ENCODE measurements at places on chromosomes 7 and 10. TPM values are rescaled to one million over a fixed set of nuclear protein-coding genes. Genes with fewer than 3 reads are reported as not detected.

DNA sequence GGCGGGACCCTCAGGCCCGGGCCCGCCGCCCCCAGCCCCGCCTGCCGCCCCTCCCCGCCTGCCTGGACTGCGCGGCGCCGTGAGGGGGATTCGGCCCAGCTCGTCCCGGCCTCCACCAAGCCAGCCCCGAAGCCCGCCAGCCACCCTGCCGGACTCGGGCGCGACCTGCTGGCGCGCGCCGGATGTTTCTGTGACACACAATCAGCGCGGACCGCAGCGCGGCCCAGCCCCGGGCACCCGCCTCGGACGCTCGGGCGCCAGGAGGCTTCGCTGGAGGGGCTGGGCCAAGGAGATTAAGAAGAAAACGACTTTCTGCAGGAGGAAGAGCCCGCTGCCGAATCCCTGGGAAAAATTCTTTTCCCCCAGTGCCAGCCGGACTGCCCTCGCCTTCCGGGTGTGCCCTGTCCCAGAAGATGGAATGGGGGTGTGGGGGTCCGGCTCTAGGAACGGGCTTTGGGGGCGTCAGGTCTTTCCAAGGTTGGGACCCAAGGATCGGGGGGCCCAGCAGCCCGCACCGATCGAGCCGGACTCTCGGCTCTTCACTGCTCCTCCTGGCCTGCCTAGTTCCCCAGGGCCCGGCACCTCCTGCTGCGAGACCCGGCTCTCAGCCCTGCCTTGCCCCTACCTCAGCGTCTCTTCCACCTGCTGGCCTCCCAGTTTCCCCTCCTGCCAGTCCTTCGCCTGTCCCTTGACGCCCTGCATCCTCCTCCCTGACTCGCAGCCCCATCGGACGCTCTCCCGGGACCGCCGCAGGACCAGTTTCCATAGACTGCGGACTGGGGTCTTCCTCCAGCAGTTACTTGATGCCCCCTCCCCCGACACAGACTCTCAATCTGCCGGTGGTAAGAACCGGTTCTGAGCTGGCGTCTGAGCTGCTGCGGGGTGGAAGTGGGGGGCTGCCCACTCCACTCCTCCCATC lies 82.7 kb downstream of the PAX2 start:
- peak; percentile 91 for DNase-seq

- DNase-seq, result no peak
These were observed 282.5 kb downstream of the GALNT17 start for GRCh38 chr7:71414490-71414889.

GRCh38 chr7:151309311-151309710 lies 32.3 kb upstream of the NUB1 start:
- no peak for DNase-seq

DNA sequence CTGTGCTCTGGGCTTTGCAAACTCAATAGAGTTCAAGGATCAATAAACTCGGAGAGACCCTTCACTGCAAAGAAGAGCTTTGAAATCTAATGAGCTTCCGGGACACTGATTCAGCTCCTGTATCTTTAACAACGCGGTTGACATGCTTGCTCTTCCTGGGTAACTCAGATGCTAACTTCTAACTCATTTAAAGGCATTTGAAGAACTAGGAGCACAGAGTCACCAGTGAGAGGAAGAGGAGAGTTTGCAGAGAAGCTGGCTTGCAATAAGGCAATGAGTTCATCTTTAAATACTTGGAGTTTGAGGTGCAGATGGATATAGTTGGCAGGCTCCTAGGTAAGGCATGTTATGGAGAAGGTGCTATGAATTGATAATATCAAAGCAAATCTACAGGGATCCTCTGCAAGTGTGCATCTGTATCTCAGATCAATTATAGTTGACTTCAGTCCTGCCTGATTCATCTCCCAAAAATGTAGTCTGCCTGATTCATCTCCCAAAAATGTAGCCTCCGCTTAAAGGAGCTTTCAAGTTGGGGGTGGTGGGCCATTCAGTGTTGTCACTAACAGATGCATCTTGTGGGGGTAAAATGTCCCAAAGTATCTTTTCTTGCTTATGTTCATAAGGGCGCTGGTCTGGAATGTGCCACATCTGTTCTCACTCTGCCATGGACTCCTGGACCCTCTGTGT lies 182.5 kb upstream of the PRSS58 start:
- no peak for DNase-seq

- no peak for DNase-seq
These were observed 39.8 kb upstream of the TRIM8 start for GRCh38 chr10:102604439-102604841.

- DNase-seq, result no peak
These were observed 243.6 kb downstream of the PTPRN2 start for GRCh38 chr7:158343936-158344455.

GRCh38 chr7:143416565-143417149 lies 8.0 kb upstream of the EPHA1 start:
- peak; percentile 70 for DNase-seq

GRCh38 chr10:12135631-12136030 lies 6.2 kb downstream of the SEC61A2 start:
- DNase-seq, result no peak

- DNase-seq, result no peak
These were observed 48.0 kb downstream of the SORCS3 start for GRCh38 chr10:104689105-104689504.

DNA sequence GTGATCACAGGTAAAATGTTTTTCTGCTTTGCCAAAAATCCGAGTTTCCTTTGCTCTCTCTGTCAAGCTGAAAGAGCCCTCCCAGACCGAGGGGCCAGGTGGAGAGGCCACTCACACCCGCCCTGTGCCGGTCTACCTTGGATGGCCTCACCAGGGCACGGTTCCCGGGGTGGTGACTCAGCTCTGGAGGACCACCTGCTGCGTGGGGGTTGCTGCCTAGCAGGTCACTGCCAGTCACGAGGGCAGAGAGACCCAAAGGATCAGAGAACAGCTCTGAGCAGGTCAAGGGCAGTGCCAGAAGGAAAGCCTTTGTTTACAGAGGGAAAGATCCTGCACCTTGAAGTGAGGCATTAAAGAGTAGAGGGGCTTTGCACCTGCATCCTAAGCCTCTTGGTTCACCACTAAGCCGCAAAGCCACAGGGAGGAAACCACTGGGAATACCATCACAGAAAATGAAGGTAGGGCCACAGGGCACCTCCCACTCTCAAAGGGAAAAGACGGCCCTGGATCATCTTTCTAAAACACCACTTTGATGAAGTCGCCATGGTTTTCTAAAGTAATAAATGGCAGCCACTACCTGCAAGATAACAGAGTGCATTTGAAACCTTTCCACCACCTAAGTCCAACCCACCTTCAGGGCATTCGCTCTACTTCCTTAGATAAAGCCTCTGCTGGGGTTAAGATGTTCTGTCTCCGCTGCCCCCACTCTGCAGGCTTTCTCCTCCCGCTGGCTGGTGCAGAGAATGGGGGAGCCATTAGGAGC lies 160.3 kb upstream of the KLF14 start:
- DNase-seq, result peak; percentile 51

- no peak for DNase-seq
These were observed 307.5 kb upstream of the SHH start for GRCh38 chr7:156119771-156120170.

DNA sequence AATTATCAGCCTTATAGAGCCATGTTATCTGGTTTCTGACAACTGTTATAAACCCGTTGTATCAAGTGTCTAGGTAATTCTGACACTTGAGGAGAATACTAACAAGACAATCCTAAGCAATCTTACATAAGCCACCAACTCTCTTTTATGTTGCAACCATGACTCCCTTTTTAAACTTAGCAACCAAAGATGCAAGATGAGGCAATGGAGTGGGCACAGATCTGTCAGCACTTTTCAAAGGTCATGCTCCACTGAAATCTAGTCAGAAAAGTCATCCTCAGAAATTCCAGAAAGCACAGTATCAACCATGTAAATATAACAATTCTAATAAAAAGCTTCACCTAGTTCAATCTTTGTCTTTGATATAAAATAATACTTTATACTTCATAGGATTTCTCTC lies 77.0 kb upstream of the SEMA3A start:
- DNase-seq, result no peak

DNA sequence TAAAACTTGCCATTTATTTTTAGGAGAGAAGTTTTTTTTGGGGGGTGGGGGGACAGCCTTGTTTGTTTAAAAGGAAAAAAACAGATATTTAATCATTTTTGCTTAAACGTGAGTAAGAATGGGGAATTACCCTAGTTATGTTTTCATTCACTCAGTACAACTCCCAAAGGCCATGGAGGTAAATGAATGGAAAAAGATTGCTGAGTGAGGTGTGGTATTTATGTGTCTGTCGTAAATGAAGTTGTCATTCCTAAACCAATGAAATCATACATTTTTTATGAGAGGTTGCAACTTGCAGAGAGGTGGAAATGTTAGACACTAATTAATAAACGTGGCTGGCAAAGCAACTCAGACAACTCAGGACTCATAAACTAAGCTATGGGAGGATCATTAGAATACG lies 218.1 kb downstream of the CELF2 start:
- DNase-seq, result no peak

GRCh38 chr10:78532480-78533042 lies 498.9 kb downstream of the RPS24 start:
- DNase-seq, result no peak

GRCh38 chr10:126163506-126163905 lies 224.8 kb downstream of the ADAM12 start:
- no peak for DNase-seq

DNA sequence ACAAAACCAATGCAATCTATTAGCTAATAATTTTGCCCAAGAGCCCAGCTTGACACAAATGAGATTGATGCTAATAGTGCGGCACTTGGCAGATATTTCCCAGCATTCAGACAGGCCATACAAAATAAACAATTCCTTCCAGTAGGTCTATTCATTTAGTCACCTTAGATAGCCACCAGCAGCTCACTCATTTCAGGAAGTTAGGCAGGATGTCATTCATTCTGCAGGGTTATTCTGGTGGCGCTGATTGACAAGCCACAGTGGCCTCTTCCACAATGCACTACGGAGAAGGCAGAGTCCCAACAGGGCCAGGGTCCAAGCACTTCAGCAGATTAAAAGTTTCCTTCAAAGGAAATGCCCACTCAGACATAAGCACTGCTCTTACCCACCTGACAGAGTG lies 55.8 kb downstream of the PIK3AP1 start:
- DNase-seq, result no peak

DNA sequence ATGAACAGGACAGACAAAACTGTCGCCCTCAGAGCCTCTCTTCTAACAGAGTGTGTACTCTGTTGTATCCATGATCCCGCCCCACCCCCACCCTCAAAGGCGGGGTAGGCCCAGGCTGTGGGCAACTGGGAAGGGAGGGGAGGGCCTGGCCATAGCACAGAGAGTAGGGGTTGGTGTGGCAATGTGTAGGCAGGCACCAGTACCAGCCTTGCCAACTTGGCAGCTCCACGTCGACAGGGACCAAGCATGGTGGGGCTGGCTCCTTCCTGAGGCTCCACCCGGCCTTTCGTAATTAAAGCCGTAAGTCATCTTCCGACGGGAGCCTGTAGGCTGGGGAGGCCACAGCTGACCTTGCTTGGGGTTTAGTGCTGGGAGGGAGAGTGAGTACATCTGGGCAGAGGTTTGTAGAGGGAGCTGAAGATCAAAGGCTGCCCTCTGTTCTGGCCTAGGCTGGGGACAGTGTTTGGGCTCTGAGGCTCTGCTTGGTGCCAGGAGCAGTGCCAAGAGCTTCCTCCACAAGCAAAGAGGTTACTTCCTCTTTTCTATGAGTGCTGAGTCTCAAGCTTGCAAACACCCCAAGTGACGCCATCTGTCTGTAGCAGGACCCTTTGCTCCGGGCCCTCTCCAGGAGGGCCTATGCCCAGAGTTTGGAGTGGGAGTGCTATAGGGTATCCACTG lies 121.6 kb downstream of the C10orf105 start:
- peak; percentile 63 for DNase-seq

- peak; percentile 47 for DNase-seq
These were observed 58.6 kb upstream of the EBF3 start for GRCh38 chr10:130022511-130023299.

DNA sequence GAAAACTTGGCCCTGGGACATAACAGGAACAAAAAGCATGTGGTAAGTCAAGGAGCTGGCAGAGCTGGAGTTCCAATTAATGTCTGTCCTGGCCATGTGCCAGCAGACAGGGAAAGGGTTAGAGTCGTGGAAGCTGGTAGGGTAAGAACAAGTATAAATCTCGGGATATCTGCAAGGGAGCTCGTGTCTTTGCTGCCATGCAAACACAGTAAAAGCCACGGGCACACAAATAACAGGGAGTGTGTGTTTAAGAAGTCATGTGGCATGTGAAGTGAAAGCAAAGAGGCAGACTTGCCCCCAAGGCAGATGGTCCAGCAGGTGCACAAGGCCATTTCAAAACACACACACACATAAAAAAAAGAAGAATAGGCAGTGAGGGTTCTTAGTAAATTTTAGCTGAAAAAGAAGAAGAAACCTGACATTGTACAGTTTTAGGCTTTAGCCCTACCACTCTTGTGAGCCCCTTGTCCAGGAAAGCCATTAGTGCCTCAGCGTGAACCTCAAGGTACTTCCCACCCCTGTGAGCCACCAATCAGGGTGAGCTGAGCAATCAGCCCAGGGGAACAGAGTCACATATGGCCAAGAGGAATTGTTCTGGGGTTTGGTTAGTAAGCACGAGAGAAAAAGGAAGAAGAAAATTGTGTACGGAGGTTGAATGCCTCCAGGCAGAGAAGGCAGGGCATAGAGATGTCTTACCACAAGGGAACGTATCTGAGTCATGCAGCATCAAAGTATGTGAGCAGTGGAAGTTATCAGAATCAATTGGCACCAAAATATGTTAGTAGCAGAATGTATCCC lies 32.8 kb upstream of the ARHGAP12 start:
- no peak for DNase-seq

GRCh38 chr10:786633-787474 lies 97.4 kb upstream of the DIP2C start:
- peak; percentile 58 for DNase-seq

DNA sequence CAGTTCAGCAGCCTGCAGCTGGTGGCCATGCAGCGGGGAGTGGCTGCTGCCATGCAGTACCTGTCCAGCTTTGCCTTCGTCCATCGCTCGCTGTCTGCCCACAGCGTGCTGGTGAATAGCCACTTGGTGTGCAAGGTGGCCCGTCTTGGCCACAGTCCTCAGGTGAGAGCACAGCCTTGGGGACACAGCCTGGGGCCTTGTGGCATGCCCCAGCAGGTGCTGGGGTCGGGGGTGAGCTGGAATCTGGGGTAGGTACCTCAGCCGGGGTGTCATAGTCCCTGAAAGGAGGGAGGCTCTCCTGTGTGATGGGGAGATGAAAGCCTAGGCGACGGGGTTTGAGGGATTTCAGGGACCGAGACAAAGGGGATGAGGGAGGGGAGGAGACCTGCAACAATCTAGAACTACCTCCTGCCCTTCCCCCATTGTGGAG lies 14.1 kb downstream of the EPHB6 start:
- no peak for DNase-seq

The VAX1 gene
- total RNA-seq, result 0.81 TPM

The EPHB4 gene
- total RNA-seq, result 141 TPM

The IGFBP1 gene
- total RNA-seq, result not detected

The C7orf33 gene
- total RNA-seq, result not detected

The GRID2IP gene
- 0.33 TPM for total RNA-seq

The HOXA13 gene
- not detected for total RNA-seq

The BET1 gene
- total RNA-seq, result 26.2 TPM

The OPN1SW gene
- total RNA-seq, result not detected

The SPDYE16 gene
- total RNA-seq, result not detected

The EBLN1 gene
- total RNA-seq, result not detected

The SPDYE5 gene
- not detected for total RNA-seq

The TEX36 gene
- not detected for total RNA-seq

The ITPRID1 gene
- 0.18 TPM for total RNA-seq

The CHAT gene
- not detected for total RNA-seq

The AKR1B1 gene
- 108 TPM for total RNA-seq
